ENCODE measurements at places on chromosomes 13 and 19.

- no peak for DNase-seq
Observed at GRCh38 chr19:14114854-14115253, 2.7 kb downstream of the PRKACA start.

DNA sequence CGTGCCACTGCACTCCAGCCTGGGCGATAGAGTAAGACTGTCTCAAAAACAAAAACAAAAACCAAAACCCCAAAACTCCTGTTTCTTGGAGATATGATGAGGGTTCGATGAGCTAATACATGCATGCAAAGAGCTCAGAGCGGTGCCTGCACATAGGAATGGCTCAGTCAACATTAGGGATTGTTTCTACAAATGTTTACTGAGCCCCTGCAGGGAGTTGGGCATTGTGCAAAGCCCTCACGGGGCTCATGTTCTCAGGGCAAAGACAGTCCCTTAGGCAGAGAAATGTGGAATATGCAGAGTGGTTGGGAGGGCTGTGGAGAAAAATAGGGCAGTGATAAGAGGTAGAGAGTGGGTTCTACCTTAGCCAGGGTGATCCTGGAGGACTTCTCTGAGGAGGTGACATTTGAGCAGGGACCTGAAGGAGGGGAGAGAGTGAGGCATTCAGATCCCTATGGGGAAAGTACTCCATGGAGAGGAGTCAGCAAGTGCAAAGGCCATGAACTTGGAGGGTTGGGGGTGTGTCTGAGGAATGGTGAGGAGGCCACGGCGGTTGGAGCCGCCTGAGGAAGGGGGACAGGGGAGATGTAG is 1.5 kb upstream of the EHD2 start:
- DNase-seq: no peak

DNA sequence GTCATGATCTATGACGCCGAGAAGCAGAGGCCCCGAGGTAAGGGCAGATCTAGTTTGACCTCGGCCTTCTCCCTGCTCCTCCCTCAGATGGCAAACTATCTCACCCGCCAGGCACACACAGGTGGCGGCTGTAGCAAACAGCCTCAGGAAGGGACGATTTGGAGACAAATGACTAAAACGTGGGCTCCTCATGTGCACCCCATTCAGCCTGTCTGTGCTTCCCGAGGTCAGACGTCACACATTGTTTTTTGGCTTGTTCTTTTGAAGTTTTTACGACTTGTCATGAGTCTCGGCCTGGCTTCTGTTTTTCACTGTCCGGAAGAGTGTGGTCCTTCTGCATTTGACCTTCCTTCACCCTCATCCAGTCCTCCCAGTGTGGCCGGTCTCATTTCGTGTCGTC is 15.0 kb downstream of the DAZAP1 start:
- no peak for DNase-seq

DNA sequence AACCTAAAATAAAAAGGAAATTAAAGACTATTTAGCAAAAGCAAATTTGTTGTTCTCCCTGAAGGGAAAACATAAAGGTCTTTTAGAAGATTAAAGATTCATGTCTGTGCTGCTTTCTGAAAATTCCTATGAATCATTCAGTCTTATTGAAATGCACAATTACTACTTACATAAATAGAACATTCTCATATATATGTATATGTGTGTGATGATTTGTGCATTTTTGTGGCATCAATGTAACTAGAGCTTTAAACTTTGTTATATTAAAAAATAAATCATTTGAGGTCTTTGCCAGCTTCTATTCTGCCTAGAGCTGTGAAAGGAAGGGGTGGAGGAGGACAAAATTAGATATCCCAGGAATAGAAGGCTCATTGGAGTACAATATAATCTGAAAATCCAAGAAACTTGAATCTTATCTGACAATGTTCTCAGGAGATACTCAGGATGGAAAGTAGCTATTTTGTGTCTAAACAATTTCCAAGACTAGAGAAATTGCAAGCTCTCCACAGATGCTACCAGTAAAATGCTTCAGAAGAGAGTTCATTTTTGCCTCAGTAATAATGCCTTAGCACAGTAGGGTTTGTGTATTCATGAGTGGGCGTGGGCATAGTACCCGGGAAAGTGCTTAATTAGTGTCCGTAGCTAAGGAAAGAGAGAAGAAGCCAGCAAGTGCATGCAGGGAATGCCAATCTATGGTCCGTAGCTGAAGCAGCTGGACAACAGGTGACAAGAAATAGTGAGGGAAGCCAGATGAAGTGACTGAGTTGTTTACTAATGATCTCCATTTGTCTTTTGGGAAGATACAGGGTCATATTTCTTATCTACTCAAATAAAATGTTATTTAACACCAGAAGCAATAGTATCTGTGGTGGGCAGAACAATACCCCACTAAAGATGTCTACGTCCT is 395.5 kb upstream of the NBEA start:
- no peak for DNase-seq

DNA sequence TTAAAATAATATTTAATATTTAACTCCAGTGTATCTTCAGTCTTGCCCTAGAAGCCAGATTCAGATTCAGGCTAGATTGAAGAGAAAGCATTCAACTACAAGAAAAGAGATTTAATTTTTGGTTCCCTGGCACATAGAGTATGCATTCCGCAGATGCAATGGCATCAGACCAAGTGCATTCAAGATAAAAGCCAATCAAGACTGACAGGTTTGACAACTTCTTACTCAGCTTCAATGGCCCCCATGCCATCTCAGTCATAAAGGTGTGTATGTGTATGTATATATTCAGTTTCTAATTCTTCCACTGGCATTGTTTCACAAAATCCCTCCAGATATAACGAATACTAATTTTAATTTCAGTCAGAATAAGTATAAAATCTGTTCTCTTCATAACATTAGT is 650.8 kb upstream of the GPC6 start:
- no peak for DNase-seq

DNA sequence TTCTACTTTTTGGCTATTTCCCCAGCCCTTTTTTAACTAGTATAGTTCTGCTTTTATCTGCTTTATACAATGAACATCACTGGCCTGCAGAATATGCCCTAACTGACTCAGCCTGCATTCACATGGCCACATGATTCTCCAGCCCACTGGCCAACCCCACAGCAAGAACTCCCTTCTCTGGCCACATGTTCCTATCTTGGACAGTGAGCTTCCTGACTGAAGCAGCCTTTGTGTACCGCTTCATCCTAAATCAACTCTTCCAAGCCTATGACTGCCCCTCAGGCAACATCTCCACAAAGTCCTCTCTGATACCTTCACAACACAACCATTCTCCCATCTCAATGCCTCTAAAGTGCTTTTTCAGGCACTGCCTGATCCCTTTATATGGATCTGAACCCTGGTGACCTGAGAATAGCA is 214.1 kb downstream of the COL4A1 start:
- DNase-seq: no peak

DNA sequence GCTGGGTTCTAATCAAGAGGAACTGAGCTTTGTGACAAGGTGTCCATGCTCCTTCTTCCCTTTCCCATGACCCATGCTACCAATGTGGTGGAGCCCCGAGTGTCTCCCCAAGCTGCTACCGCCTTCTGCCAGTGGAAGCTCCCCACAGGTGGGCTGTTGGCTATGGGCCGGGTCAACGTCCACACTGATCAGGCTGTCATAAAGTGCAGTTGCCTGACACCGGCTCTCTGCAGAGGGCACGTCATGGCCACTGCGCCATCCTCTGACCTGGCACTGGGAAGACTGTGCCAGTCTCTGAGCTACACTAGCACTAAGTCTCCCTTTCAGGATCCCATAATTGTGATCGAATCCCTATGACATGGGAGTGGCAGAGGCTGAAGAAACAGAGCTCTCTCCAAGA is 192.3 kb downstream of the USP12 start:
- no peak for DNase-seq

GRCh38 chr19:52662631-52663030 is 24.5 kb upstream of the ZNF83 start:
- DNase-seq: peak; percentile 20

- peak; percentile 59 for DNase-seq
Observed at GRCh38 chr19:19434483-19435045, 29.1 kb downstream of the GATAD2A start.

DNA sequence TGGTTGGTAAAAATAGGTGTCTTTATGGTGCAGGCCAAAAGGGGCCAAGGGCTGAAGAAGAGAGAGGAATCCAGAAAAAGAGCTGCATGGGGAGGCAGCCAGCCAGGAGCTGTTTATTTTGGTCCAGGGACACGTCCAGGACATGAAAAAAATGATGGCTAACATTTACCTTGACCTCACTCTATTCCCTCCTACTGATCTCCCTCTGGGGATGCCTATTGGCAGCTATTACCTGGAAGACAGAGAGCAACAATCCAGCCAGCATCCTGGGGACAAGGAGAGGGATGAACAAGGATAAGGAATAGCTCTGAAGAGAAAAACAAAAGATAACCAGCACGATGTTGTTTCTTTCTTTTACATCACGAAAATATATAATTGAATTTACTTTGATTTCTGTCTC is 1599.6 kb downstream of the SLITRK5 start:
- DNase-seq: no peak

DNA sequence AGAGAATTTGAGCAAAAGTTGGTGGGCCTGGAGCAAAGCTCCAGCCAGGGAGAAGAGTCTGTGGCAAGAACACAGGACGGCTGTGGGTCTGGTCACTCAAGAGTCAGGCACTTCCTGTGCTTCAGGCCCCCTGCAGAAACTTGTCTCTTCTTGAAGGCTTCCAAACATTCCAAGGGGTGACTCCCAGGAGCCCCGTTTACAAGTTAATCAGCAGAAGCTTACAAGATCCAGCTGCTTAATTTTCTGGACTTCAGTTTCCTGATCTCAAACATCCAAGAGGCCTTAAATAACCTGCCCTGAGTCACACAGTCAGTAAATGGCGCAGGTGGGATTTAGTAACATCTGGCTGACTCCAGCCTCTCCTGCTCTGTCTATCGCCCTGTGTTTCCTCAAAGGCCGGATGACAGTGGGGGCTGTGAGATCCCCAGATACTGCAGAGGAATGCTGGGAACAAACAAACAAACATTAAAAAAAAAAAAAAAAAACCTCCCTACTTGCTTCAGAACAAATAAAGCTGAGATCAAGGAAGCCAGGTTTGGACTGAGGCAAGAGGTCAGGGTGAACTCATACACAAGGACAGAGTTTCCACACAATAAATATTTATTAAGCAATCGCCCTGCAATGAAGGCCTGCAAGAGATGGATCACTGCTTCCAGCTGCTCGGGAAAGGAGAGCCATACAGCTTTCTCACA is 175.4 kb upstream of the RFC3 start:
- peak; percentile 96 for DNase-seq

DNA sequence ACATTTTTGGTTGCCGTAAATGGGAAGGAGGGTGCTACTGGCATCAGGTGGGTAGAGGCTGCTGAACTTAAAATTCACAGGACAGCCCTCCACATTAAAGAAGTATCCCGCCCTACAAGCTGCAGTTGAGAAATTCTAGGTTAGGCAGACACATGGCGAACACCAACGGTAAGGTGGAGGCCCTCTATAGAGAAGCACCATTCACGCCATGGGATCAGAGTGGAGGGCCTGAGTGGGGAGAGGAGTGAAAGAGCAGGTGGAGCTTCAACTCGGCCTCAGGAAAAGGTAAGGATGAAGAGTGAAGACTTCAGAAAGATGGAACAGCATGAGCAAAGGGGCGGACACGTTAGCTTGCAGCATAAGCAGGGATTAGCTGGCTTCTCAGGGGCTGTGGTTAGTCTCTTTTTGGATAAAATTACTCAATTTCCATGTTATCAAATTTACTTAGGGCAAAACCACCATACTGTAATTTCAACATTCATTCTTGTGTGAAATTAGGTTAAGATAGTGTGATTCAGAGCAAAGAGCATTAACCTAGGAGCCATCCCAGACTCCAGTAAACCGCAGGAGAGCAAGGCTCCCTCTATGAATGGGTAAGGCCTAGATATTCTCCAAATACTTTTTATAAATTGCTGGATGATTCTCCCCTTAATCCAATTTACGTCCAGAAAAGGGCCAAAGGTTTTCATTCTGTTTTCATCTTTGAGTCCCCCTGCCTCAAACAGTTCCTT is 1.2 kb downstream of the EEF1AKMT1 start:
- peak; percentile 2 for DNase-seq

GRCh38 chr13:109415057-109415456 is 371.3 kb downstream of the IRS2 start:
- no peak for DNase-seq

- no peak for DNase-seq
Observed at GRCh38 chr19:3774621-3775373, 2.8 kb upstream of the RAX2 start.

GRCh38 chr13:73576291-73576690 is 517.5 kb downstream of the KLF5 start:
- DNase-seq: no peak

GRCh38 chr13:40101708-40102359 is 446.4 kb downstream of the COG6 start:
- DNase-seq: no peak

DNA sequence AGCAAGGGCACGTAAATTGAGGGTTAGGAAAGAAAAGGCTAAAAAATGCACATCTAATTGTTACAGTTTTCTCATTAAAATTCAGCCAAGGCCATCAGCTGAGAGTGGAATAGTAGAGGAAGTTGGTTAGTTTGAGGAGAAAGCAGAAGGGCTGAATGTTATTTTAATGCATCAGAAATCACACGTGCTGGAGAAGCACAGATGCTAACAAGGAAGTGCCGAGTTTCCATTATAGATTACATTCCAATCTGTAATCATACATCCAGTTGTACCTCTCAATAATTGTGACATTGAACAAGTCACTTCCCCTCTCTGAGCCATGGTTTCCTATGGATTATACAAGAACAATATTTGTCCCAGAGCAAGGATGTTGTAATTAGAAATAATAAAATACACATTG is 25.1 kb downstream of the FPR3 start:
- no peak for DNase-seq
